Thyroid gland (tissue), 4 donors: ENCODE measurements at places on chromosomes 16 and 17.

DNA sequence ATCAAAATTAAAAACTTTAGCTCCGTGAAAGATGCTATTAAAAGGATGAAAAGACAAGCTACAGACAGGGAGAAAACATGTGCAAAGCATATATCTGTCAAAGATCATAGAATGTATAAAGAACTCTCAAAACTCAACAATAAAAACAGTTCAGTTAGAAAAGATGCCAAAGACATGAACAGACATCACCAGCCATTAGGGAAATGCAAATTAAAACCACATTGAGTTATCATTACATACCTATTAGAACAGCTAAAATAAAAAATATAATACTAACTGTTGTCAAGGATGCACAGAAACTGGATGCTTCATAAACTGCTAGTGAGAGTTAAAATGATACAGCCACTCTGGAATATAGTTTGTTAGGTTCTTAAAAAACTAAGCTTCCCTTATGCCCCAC is 58.8 kb downstream of the NFATC3 start:
- no peak overlapping the region for H3K27ac ChIP-seq
- peaks cover 21% of the 10 kb centered on the region for H3K4me1 ChIP-seq
- DNase-seq = no peak

DNA sequence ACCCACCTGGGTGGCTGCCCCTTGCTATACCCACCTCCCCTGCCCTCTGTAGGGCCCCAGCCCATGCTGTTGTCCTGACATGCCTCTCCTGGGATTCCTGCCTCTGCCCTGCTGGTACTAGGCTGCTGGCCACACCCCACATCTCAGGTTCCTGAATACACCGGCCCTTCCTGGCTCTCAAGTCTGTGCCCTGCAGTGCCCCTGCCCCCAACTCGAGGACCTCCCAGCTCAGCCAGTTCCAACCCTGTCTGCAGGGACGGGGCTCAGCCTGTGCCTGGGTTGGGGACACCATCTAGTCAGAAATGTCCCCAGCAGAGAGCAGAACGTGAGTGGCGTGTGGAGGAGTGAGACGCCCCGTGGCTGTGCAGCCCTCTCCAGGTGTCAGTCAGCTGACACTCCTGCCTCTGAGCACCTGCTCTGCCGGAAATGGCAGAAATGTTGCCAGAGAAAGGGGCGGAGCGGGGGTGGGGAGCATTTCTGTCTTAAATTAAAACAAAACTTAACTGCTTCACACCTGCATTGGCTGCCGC is 28.7 kb downstream of the ACSF3 start:
- H3K4me3 ChIP-seq = no peak overlapping the region
- H3K27me3 ChIP-seq = no peaks in the 10 kb centered on the region
- H3K4me1 ChIP-seq = no peaks in the 10 kb centered on the region
- peak; percentile 44 for DNase-seq
- peaks cover 5% of the 10 kb centered on the region for H3K36me3 ChIP-seq

- H3K27ac ChIP-seq = no peak overlapping the region
- peaks cover 17% of the 10 kb centered on the region for H3K4me1 ChIP-seq
- H3K36me3 ChIP-seq = no peaks in the 10 kb centered on the region
- H3K27me3 ChIP-seq = no peaks in the 10 kb centered on the region
Measured at GRCh38 chr16:17379121-17379571, 91.6 kb downstream of the XYLT1 start.

- no peak overlapping the region for H3K27ac ChIP-seq
- no peak overlapping the region for H3K4me3 ChIP-seq
- H3K4me1 ChIP-seq = no peaks in the 10 kb centered on the region
- no peaks in the 10 kb centered on the region for H3K27me3 ChIP-seq
- H3K36me3 ChIP-seq = no peaks in the 10 kb centered on the region
Measured at GRCh38 chr16:78832100-78832499, 732.6 kb downstream of the WWOX start.

DNA sequence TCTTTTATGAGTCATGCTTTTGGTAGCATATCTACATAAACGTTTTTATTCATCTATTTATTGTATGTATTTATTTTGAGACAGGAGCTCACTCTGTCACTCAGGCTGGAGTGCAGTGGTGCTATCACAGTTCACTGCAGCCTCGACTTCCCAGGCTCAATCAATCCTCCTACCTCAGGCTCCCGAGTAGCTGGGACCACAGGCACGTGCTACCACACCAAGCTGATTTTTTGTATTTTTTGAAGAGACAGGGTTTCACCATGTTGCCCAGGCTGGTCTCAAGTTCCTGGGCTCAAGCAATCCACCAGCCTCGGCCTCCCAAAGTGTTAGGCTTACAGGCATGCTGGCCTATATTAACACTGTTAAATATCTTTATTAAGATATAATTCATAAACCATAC is 20.4 kb upstream of the IL4R start:
- no peak overlapping the region for H3K4me3 ChIP-seq
- DNase-seq = no peak
- no peaks in the 10 kb centered on the region for H3K4me1 ChIP-seq
- no peaks in the 10 kb centered on the region for H3K27me3 ChIP-seq
- H3K36me3 ChIP-seq = no peaks in the 10 kb centered on the region
